ENCODE measurements at places on chromosomes 4 and X.

DNA sequence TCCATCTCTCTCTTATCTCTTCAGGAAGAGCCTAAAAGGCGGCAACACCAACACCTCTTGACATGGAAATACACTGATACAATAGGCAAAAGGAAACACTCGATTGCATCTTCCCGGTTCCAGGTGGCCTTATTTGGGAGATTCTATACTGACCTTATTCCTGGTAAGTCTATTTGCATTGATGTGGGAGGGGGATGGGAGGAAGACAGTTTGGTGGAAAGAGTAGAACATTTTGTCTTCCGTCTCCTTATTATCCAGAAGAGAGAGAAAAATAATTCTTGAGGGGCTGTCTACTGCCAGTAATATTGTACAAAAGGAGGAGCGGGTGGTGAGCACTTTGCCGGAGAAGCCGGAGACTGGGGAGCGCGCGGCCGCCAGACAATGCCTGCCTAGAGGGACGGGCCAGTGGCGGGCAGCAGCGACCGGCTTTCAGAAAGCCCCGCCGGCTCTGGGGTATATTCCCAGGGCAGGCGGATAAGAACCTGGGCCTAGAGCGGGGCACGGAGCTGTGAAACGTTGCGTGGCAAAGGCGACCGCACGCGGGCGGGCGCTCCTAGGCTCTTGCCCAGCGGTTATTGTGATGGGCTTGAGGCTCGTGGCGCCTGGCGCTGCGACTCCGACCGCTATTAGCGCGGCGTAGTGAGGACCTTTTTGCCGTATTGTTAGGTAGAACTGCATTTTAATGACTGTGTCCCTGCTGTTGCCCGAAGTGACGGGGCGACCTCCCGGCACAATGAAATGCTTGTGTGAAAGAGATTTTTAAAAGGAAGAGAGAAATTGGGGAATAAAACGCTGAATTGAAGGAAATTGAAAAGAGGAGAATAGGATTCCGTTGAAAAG lies 518 bp downstream of the PRDM8 start:
- no peak for DNase-seq

GRCh38 chr4:140703463-140703862 lies 52.7 kb downstream of the TBC1D9 start:
- DNase-seq = no peak

DNA sequence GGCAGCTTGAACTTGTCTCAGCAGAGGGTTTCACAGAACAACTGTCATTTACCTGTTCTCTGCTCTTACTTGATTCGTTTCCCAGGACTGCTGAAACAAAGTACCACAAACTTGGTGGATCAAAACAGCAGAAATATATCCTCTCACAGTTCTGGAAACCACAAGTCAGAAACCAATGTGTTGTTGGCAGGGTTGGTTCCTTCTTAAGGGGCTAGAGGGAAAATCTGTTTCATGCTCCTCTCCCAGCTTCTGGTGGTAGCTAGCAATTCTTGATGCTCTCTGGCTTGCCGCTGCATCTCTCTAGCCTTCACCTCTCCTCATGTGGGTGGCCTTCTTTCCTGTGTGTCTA lies 4.7 kb downstream of the TLR8 start:
- DNase-seq = no peak

- DNase-seq = no peak
Measured at GRCh38 chrX:104270212-104270611, 15.5 kb upstream of the ESX1 start.
